Stimulated activated CD4-positive, alpha-beta T cell treated with anti-CD3 and anti-CD28 coated beads, Interleukin-15, amount 100 ng/mL, for 24 hours (primary cell): ENCODE measurements at places on chromosomes 7 and 10.
A peak's percentile ranks its signal among the peaks of the same experiment; 100 is the strongest.

DNA sequence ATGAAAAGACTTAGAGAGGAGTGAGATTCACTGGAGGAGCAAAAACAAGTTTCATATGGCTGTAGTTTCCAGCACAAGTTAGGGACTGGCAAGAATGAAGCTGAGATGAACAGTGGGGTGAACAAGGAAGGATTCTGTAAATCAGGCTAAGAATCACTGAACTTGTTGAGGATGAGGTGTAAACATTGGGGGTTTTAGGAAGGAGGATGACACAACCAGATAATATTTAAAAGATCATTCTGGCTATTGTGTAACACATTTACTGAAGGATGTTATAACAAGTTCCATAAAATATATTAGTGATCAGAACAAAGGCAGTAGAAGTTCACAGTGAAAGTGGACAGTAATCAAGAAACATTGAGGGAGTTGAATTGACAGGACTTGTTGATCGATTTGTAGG, 68.9 kb downstream of the CD36 start:
- no peak for DNase-seq

DNA sequence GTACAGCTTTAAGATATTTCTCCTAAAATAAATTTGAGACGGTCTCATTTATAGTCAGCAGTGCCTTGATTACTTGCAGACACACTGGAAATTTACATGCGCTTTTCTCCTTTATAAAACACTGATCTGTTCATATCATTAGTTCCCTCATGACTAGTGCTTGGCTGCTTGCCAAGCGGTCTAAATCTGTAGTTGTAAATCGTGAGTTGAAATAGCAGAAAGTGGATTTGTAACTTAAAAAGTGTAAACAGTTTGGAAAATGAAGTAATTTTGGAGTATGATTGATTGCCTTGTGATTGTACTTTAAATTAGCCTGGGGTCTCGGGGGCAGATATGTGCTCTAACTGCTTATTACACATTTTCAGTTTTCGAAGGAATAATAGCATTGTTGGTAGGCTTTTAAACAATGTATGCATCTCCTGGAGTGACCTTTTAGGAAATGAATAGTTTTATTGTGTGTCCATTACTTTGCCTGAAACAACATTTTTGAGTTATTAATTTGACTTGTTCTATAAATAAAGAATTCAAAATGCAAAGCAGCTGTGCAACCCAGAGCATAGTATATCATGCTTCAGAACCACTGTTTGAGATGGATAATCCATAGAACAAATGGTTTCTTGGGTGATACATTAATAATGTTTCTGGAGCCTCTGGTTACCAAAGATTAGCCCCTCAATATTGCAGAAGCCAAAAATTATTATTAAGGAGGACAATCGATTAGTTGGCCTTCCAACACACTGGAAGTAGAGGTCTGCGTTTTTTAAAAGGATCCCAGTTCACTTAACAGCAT, 73.3 kb downstream of the ARID5B start:
- DNase-seq, result peak; percentile 37

DNA sequence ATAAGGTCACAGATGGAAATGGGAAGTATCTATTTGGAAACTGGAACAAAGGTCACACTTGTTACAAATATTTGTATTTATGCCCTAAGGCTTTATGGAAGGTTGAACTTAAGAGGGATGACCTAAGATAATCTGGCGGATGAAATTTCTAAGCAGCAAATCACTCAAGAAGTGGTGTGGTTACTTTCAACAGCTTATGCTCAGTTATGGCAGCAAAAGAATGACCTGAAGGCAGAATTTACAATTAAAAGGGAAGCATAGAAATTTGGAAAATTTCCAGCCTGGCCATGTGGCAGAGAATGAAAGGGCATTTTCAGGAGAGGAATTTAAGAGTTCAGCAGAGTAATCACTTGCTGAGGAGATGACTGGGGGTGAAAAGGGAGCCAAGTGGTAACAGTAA, 95.8 kb upstream of the TNS3 start:
- no peak for DNase-seq

DNA sequence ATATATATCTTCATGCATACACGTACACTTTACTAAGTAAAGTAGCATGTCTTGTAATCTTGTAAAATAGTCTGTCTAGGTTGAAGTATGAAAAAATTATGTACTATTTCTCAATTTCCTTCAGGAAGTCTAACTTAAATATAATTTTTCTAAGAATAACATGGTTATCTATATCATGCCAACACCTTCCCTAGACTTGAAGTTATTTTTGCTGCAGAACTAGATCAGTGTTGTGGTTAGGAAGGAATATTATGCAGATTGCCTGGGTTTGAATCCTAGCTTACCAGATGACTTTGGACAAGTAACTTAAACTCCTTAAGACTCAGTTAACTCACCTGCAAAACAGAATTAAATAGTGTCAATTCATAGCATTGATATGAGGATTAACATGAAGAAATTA, 142.2 kb upstream of the SEMA3A start:
- DNase-seq, result no peak

- peak; percentile 22 for DNase-seq
Measured at GRCh38 chr7:30702200-30702599, 19.9 kb upstream of the CRHR2 start.

GRCh38 chr10:92291921-92292845, 1.2 kb downstream of the MARCHF5 start:
- DNase-seq, result peak; percentile 64

GRCh38 chr7:43475983-43476382, 106.9 kb upstream of the STK17A start:
- no peak for DNase-seq

DNA sequence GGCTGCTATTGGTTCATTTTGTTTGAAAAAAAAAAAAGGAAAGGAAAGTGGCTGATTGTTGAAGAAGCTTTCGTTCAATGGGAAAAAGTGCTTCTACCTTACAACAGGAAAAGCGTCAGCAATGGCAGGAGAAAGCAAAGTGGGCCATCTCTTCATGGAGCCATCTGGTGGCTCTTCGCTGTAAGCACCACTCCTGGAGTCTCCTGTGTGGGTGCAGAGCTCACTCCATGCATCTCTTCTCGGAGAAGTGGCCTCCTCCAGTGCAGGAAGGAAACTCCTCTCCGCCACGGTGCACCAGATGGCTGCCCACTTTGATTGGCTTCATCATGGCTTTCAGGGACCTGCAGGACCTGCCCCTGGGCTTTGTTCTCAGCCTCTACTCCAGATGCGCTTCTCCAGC, 250.9 kb downstream of the PTEN start:
- DNase-seq, result peak; percentile 37

GRCh38 chr10:9081961-9082360, 1027.5 kb downstream of the GATA3 start:
- DNase-seq, result no peak

DNA sequence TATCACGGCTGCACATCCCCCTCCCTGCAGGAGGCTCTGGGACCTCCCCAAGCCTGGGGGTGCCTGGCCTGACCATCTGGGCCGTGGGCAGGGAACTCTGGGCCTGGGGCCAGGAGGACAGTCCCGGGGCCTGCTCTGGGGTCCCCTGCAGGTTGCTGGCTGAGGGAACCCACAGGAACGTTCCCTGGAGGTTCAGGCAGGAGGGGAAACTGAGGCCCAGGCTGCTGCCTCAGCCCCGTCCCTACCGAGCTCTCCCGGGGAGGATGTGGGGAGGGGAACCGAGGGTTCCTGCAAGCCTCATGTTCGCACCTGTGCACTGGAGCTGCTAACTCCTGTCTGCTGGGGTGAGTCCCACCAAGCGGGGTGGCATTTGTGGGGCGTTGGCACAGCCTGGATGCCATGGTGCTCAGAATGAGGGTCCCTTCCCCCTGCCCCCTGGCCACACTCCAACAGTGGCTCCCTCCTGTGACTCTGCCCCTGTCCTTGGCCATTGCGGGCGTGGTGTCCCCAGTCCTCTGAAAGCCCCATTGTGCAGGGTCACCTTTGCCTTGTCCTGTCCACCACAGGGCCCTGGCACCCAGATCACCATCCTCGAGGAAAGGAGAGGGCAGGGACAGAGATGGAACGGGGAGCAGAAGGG, 9.4 kb downstream of the ELFN1 start:
- no peak for DNase-seq
